Tibial nerve (tissue), 4 donors: ENCODE measurements at places on chromosomes 3 and 15.

GRCh38 chr3:31562525-31562924, 29.8 kb downstream of the STT3B start:
- no peaks in the 10 kb centered on the region for H3K4me1 ChIP-seq
- H3K27me3 ChIP-seq: no peaks in the 10 kb centered on the region
- H3K4me3 ChIP-seq: no peak overlapping the region
- H3K36me3 ChIP-seq: no peaks in the 10 kb centered on the region

GRCh38 chr3:153440311-153440710, 278.3 kb downstream of the RAP2B start:
- no peaks in the 10 kb centered on the region for H3K36me3 ChIP-seq
- H3K4me1 ChIP-seq: peaks cover 3% of the 10 kb centered on the region
- no peak for DNase-seq
- H3K27ac ChIP-seq: no peak overlapping the region
- no peaks in the 10 kb centered on the region for H3K27me3 ChIP-seq

DNA sequence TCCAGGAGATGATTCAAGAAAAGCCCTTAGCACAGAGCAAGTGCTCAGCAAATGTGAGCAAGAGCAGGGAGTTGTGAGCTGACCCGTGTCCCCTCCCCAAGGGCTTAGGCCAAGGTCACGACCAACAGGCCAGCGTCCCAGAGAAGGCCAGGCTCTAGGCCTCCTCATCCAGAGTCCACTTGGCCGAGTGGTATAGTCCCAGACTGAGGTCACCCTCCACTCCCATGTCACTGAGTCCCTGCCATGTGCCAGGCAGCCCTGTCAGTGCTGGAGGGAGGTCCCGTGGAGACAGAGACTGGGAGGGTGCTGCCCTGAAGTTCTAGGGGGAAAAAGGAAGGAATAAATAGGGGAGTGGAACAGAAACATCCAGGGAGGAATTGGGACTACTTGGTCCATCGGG, 44.0 kb downstream of the TPRA1 start:
- H3K27ac ChIP-seq: peak overlapping the region; percentile 81
- no peak overlapping the region for H3K4me3 ChIP-seq
- H3K4me1 ChIP-seq: no peaks in the 10 kb centered on the region
- no peaks in the 10 kb centered on the region for H3K27me3 ChIP-seq

DNA sequence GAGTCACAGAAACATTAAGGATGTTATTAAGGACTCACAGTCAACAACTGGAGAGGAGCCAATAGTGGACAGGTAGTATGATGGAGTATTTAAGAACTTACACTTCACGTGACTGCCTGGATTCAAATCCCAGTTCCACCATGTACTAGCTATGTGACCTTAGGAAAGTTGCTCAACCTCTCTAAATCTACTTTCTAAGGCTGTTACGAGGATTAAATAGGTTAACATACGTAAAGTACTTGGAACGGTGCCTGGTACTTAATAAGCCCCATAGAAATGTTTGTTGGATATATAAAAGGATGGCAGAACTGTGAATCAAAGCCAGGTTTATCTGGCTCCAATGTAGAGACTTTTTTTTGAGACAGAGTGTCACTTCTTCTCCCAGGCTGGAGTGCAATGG, 24.4 kb downstream of the THRB start:
- no peaks in the 10 kb centered on the region for H3K27me3 ChIP-seq
- DNase-seq: no peak
- H3K4me3 ChIP-seq: no peak overlapping the region
- no peaks in the 10 kb centered on the region for H3K36me3 ChIP-seq

- no peaks in the 10 kb centered on the region for H3K27me3 ChIP-seq
- H3K4me1 ChIP-seq: no peaks in the 10 kb centered on the region
- H3K27ac ChIP-seq: peak overlapping the region; percentile 86
- peak overlapping the region; percentile 42 for H3K4me3 ChIP-seq
- no peak for DNase-seq
- no peaks in the 10 kb centered on the region for H3K36me3 ChIP-seq
Measured at GRCh38 chr3:50246517-50246954, 10.5 kb downstream of the GNAI2 start.

GRCh38 chr3:183481582-183481981, 53.2 kb upstream of the MCF2L2 start:
- no peaks in the 10 kb centered on the region for H3K4me1 ChIP-seq
- no peak overlapping the region for H3K4me3 ChIP-seq
- H3K27me3 ChIP-seq: no peaks in the 10 kb centered on the region
- no peaks in the 10 kb centered on the region for H3K36me3 ChIP-seq

GRCh38 chr3:190747571-190747970, 114.9 kb downstream of the GMNC start:
- no peaks in the 10 kb centered on the region for H3K4me1 ChIP-seq
- H3K36me3 ChIP-seq: no peaks in the 10 kb centered on the region
- DNase-seq: no peak

DNA sequence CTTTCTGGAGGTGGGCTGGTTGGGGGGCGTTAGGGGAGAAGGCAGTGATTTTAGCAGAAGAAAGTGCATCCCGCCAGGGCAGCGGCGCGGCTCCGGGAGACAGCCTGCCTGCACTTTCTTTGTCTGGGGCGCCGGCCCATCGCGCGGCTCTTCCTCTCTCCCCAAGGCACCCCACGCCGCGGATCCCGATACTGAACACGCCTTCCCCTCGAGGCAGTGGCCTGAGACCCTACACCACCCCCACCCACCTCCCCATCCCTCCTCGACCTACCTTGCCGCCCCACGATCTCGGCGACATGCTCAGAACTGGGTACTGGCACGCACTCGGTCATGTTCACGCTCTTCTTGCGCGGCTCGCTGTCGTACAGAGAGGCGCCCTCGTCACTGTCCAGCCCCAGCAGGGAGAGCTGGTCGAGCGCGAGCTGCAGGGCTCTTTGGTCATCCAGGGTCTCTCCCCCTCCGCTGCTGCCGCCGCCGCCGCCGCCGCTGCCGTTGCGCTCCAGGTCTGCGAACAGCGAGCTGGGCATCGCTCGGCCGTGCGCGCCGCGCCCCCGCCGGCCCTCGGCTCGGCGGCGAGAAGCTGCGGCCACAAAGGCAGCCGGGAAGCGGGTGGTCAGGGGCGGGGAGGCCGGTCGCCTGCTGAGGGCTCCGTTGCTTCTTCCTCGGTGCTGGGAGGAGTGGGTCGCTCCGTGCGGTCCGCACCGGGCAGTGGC, 483 bp downstream of the MEX3B start:
- H3K27me3 ChIP-seq: no peaks in the 10 kb centered on the region
- H3K36me3 ChIP-seq: no peaks in the 10 kb centered on the region
- peak overlapping the region; percentile 68 for H3K4me3 ChIP-seq
- H3K4me1 ChIP-seq: peaks cover 19% of the 10 kb centered on the region
- H3K27ac ChIP-seq: peak overlapping the region; percentile 93
- DNase-seq: peak; percentile 9

GRCh38 chr15:46126581-46126980, 491.8 kb downstream of the SQOR start:
- H3K36me3 ChIP-seq: no peaks in the 10 kb centered on the region
- no peaks in the 10 kb centered on the region for H3K27me3 ChIP-seq
- H3K27ac ChIP-seq: no peak overlapping the region
- no peaks in the 10 kb centered on the region for H3K4me1 ChIP-seq
- no peak for DNase-seq

DNA sequence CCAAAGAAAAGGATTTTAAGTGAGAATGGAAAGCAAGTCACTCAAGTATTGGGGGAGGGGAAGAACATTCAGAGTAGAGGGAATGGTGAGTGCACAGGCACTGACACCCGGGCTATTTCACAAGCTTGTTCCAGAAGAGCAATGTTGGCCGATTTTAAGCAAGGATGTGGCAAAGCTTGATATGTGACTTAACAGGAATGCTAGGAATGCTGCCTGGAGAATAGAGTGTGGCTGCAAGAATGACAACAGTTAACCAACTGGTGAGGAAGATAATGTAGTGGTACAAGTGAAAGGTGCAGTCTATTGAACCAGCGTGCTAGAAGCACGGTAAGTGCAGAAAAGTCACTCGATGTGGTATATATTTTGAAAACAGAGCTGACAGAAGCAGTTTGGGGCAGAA, 6.2 kb upstream of the CCDC80 start:
- H3K4me1 ChIP-seq: no peaks in the 10 kb centered on the region
- H3K27me3 ChIP-seq: no peaks in the 10 kb centered on the region
- DNase-seq: no peak
- H3K36me3 ChIP-seq: no peaks in the 10 kb centered on the region
- no peak overlapping the region for H3K27ac ChIP-seq

GRCh38 chr15:94417501-94418293, 186.3 kb downstream of the MCTP2 start:
- H3K4me1 ChIP-seq: no peaks in the 10 kb centered on the region
- H3K27ac ChIP-seq: no peak overlapping the region
- no peaks in the 10 kb centered on the region for H3K36me3 ChIP-seq
- DNase-seq: no peak

DNA sequence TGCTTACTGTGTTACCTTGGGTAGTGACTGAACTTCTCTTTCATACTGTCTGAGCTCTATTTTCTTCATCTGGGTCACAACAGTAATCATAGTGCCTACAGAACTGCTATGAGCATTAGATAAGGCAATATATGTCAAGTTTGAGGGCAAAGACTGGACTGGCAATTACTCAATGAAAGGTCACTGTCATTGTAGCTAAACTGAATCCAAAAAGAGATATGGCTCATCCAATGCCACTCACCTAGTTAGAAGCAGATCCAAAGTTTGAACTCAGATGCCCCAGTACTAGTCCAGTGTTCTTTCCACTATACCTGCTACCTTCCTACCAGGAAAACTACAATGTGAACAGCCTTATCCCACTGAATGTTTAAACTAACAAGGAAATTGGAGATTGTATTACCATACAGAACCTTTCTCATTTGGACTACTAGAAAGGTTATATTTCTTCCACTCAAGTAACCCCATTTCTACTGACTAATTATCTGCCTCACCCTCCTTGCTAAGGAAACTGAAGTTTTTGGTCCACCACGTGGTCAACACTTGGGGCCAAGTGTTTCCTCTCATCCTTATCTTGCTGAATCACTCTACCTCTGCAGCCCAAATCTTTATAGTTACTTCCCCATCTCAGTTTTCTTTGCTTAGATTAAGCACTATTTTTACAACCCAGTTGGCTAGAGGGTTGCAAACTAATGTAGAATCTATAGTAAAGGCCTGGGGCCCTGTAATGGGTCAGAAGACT, 202.3 kb upstream of the LPP start:
- H3K27me3 ChIP-seq: no peaks in the 10 kb centered on the region
- H3K27ac ChIP-seq: no peak overlapping the region
- no peaks in the 10 kb centered on the region for H3K36me3 ChIP-seq
- no peaks in the 10 kb centered on the region for H3K4me1 ChIP-seq
- H3K4me3 ChIP-seq: no peak overlapping the region

DNA sequence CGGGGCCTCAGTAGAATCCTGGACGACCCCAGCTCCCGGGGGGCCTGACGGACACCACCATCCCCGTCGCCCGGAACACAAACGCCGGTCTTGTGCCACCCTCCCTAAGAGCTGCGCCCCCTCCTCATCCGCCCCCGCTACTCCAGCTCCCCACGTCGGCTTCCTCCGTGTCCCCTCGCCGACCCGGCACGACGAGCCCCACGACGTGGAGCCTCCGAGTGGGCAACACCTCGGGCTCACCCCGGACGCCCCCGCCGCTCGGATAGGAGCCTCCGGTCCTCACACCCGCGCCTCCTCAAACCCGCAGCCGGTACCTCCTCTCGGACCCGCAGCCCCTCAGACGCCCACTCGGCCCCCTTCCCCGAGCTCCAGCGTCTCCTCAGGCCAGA, 525 bp downstream of the NPTN start:
- H3K4me1 ChIP-seq: no peaks in the 10 kb centered on the region
- H3K36me3 ChIP-seq: no peaks in the 10 kb centered on the region
- peak overlapping the region; percentile 97 for H3K27ac ChIP-seq
- DNase-seq: no peak
- H3K4me3 ChIP-seq: peak overlapping the region; percentile 100
- H3K27me3 ChIP-seq: no peaks in the 10 kb centered on the region

DNA sequence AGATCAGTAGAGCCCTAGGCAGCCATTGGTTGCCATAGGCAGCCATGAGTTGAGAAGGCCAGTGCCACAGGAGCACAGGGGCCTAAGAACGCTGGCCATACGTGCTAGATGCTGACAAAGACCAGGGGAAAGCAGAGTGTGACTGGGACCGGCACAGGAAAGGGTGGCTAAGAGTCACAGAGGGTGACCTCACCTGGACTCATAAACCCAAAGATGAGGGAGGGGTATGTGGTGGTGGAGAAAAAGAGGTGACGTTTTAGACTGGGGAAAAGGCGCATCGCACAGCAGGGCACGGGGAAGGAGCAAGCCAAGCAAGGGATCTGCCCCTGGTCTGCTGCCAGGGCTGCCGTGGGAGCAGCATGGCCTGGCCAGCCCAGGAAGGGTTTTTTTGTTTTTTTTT, 122.5 kb downstream of the VGLL4 start:
- H3K27ac ChIP-seq: no peak overlapping the region

DNA sequence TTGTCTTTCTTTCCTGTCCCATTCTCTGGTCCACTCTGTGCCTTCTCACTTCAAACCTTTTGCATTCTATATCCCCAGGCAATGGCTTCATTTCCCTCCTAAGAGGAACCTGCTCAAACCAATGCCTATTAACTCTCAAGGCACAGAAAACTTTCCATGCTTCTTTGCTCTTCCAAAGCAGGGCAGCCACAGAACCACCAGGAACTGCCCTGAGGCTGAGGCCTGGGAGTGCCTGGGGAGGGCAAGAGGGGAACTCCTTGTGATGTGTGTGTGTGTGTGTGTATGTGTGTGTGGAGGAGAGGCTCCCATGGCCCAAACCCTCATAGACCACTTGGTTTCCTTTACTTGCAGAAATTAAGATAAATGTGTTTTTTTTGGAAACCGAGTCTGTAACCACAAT, 14.1 kb upstream of the PGPEP1L start:
- no peak overlapping the region for H3K27ac ChIP-seq
- DNase-seq: no peak
- no peaks in the 10 kb centered on the region for H3K36me3 ChIP-seq
- H3K4me1 ChIP-seq: no peaks in the 10 kb centered on the region

- H3K36me3 ChIP-seq: peaks cover 5% of the 10 kb centered on the region
- H3K4me3 ChIP-seq: peak overlapping the region; percentile 61
- H3K27ac ChIP-seq: peak overlapping the region; percentile 85
Measured at GRCh38 chr3:186932281-186933181, 2.2 kb downstream of the ST6GAL1 start.

GRCh38 chr3:68681766-68682165, 250.6 kb downstream of the TAFA4 start:
- H3K27ac ChIP-seq: no peak overlapping the region
- no peak overlapping the region for H3K4me3 ChIP-seq
- no peaks in the 10 kb centered on the region for H3K36me3 ChIP-seq
- no peaks in the 10 kb centered on the region for H3K4me1 ChIP-seq

- H3K4me1 ChIP-seq: no peaks in the 10 kb centered on the region
- H3K27me3 ChIP-seq: no peaks in the 10 kb centered on the region
- DNase-seq: no peak
- H3K36me3 ChIP-seq: no peaks in the 10 kb centered on the region
Measured at GRCh38 chr3:119864476-119864875, 82.6 kb downstream of the NR1I2 start.

DNA sequence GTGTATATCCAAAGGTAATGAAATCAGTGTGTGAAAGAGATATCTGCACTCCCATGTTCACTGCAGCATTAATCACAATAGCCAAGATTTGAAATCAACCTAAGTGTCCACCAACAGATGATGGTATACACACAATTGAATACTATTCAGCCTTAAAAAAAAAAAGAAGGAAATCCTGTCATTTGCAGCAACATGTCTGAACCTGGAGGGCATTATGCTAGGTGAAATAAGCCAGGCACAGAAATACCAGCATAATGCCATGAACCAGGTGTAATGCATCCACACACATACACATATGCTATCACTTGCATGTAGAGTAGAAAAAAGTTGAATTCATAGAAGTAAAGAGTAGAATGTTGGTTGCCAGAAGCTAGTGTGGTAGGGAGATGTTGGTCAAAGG, 18.4 kb upstream of the NR1I2 start:
- no peaks in the 10 kb centered on the region for H3K4me1 ChIP-seq
- no peaks in the 10 kb centered on the region for H3K27me3 ChIP-seq
- H3K36me3 ChIP-seq: no peaks in the 10 kb centered on the region
